ENCODE measurements at places on chromosomes 11 and 22.

DNA sequence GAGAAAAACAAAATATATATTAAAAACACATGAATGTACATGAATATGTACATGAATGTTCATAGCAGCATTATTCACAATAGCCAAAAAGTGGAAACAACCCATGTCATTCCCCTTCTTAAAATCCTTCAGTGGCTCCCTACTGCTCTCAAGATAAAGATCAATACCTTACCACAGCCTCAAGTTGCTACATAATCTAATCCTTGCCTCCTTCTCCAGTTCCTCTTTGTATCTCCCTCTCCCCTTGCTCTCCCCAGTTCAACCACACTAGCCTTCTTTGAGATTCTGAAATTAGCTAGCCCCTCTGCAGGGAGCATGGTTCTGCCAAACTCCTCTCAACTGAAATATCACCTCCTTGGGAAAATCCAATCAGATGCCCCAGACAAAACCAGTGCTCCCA is 28.1 kb downstream of the MTMR2 start:
- DNase-seq = no peak

DNA sequence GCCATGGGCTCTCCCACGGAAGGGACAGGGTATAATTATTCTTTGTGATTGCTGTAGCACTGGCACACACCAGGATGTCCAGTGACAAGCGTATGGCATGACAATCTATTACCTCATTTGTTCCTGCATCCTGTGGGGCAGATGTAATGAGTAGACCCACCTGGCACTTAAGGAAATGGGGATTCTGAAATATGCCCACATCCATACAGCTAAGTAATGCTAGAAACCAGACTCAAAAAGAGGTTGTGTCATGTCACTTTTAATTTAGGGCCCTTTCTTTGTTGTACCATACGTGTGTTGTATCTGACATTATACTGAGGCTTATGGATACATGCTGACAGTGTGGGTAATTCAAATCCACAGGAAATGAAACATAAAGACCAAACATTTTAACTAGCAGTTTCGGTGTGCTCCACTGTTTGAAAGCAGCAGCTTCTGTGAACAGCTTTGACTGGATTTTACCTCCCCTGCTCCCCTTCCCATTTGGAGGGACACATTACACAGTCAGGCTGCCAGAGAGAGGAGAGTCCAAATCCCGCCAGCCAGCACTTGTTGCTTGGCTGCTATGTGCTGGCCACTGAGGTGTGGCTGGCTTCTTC is 21.2 kb downstream of the GRAMD1B start:
- DNase-seq = no peak

DNA sequence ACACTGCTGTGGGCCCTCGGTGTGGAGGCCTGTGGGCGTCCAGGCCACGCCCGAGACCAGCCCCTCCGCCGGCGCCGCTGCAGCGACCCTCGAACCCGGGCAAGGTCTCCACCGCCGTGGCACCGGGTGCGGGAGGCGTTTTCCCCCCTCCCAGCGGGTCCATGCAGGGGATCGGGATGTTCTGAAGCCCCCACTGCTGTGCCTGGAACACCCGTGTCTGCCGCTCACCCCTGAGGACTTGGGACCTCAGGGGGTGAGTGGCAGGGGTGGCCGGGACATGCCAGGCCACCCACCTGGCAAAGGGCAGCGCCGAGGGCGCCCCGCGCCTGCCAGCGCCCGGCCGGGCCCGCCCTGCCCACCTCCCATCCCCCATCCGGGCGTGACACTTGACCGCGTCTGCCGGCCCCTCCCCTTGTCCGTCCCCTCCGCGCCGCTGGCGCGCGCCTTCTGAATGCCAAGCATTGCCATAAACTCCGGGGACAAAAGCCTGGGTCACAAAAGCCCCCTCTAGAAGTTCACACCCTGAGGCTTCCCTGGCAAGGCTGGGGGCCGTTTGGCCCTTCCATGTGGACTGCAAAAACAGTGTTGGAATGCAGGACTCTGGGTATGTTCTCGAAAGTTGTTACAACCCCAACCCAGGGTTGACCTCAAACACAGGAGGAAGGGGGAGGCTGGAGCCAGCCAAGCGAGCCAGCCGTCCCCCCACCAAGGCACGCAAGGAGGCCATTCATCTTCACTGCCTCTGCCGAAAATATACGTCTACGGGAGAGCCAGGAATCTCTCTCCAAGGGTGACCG is 819 bp upstream of the KCNQ1OT1 start:
- DNase-seq = peak; percentile 13

- no peak for DNase-seq
Measured at GRCh38 chr11:12246989-12247388, 130.4 kb upstream of the PARVA start.

DNA sequence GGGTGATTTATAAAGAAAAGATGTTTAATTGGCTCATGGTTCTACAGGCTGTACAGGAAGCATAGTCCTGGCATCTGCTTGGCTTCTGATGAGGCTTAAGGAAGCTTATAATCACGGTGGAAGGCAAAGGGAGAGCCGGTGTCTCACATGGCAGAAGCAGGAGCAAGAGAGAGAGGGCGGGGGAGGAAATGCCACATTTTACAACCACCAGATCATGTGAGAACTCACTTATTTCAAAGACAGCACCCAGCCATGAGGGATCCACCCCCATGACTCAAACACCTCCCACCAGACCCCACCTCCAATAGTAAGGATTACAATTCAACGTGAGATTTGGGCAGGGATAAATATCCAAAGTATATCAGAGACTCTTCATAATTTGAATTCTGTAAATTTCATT is 200.7 kb downstream of the MSANTD4 start:
- DNase-seq = no peak

DNA sequence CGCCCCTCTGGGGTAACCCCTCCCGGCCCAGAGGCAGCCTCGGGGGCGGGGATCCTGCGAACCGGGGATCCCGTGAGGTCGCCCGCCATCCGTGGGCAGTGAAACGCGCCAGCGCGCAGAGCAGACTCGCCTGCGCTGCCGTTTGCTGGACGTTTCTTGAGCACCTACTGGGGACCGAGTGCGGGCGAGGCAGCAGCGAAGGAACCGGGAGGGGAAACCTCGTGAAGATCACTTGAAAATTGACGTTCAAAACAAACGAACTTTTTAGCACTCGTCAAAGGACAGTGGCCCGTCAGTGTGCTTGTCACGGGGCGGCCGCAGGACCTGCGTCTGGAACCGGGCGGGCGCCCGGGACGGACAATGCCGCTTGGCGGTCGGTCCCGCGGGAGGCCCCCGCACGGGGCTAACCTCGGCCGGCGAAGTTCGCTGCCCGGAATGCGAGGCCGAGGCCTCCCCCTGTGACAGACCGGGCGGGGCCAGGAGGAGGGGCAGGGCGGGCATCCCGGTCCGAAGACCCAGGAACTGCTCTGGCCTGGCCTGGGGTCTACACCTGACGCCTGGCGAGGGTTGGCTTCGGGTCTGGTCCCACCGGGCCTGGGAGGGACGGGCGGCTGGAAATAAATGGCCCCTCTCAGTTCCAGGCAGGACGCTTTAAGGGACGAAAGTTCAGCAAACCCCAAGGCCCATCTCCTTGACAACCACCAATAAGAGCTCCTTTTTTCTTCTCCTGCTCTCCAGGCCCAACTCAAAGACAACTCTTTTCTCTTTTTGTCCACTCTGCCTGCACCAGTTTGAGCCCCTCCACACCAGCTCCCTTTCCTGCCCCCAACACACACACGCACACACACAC is 723 bp upstream of the SCUBE1 start:
- DNase-seq = no peak

DNA sequence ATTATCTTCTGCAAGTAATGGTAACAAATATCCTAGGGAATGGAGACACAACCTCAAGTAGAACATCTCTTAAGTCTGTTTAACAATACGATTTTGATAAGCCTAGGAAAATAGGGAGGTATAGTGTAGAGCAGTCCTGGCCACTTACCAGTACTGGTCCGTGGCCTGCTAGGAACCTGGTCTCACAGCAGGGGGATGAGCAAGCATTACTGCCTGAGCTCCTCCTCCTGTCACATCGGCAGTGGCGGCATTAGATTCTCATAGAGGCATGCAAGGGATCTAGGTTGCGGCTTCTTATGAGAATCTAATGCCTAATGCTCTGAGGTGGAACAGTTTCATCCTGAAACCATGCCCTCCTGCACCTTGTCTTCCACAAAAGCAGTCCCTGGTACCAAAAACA is 4.4 kb downstream of the OR51V1 start:
- DNase-seq = no peak

- DNase-seq = no peak
Measured at GRCh38 chr22:28952857-28953256, 69.5 kb downstream of the ZNRF3 start.

DNA sequence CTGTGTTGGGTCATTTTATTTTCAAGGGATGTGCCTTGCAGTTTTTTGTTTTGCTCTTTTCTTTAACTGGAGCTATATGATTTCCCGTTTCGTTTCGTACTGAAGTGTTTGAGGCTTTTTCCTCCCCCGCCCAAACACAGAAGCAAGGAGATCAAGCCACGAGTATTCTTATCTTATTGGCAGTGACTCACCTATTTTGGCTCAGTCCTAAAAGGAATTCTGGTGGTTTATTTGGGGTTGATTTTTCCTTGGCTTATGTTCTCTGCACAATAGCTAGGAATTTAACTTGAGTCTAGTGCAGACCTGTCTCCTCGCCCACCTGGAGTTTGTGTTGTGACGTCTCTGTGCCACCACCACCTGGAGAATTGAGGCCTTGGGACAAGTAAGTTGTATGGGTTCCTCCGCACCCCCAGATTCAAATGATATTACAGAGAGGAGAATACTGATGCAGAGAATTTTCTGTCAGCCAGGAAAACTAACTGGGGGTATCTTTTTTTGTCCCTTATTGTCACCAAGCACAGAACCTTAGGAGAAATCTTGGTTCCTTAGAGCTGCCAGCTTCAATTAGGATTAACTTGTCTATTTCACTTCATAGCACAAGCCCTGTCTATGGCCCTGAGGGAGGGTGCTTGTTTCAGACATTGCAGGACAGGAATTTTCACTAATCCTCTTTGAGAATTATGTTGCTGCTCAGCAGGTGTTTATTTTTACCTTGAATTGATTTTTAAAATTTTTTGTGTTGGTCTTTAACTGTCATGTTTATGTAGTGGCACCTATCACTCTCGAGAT is 90.4 kb upstream of the BIRC3 start:
- DNase-seq = no peak

GRCh38 chr11:116335891-116336290 is 436.9 kb downstream of the BUD13 start:
- DNase-seq = no peak

DNA sequence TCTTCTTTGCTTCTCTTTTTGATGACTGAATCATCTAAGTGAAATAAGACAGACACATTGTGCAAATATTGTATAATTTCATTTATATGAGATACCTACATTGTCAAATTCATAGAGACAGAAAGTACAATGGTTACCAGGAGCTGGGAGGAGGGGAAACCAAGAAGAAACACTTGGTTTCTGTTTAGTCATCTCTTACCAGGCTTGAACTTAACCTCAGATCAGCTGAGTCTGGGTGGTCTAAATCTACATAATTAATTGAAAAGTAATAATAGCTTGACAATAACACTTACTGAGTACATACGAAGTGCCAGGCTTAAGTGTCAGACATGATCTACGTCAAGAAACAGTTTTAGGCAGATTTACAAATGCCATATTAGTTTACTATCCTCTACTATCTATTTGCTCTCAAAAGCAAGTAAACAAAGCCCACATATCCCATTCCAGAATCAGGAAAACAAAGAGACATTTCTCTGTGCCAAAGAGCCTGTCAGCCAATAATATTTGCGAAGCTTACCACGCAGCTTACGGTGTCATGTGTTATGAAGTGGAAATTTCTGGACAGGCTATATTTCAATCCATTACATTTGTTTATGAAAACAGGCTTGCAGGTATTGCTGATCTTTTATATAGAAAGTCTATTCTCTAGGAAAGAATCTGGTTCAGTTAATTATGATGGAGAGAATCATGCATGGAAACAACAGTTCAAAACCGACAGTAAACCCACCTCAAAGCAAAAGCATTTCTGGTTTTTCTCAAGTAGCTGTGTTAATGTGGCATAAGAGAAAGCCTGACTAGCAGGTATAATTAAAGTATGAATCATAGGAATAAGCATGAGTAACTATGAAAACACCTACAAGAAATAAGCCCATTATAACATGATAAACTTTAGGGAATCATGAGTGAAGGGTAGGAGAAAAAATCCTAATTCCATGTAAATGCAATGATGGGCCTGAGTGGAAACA is 2.7 kb upstream of the ARHGAP42 start:
- no peak for DNase-seq

GRCh38 chr11:8341996-8342395 is 78.3 kb upstream of the LMO1 start:
- DNase-seq = no peak
